ENCODE measurements at places on chromosomes 11 and 22.

DNA sequence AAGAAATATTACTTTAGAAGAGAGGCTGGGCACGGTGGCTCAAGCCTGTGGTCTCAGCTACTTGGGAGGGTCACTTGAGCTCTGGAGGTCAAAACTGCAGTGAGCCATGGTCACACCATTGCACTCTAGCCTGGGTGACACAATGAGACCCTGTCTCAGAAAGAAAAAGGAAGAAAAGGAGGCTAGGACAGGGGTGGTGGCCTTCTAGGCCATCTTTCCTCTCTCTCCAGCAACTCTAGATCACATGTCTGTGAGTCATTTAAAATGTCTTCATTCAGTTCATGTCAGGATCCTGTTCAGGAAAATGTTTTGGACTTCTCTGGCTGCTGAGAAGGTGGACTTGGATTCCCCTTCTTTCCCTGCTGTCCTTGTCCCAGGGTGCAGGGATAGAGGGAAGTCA is 53.3 kb downstream of the PPFIA1 start:
- no peak for DNase-seq

DNA sequence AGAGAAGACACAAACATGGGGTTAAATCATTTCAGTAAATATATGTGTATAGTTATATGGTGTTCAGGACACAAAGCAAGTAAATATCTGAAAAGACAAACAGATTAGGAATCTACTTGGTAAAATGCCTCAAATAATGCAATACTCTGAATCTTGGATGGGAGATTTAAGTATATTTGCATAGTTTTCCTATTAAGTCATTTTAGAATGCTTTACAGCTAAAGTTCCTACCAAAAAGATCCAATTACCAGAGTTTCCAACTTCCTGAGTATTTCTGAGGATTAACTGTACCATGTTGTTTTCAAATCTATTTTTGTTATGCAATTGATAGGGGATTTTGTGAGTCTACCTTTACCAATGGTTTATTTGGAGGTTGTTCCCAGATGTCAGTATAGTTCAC is 424.4 kb upstream of the CCDC179 start:
- DNase-seq, result no peak

- DNase-seq, result no peak
Observed at GRCh38 chr11:25339281-25339680, 842.4 kb downstream of the LUZP2 start.

- DNase-seq, result no peak
Observed at GRCh38 chr11:65425971-65426838, 3.6 kb downstream of the NEAT1 start.

DNA sequence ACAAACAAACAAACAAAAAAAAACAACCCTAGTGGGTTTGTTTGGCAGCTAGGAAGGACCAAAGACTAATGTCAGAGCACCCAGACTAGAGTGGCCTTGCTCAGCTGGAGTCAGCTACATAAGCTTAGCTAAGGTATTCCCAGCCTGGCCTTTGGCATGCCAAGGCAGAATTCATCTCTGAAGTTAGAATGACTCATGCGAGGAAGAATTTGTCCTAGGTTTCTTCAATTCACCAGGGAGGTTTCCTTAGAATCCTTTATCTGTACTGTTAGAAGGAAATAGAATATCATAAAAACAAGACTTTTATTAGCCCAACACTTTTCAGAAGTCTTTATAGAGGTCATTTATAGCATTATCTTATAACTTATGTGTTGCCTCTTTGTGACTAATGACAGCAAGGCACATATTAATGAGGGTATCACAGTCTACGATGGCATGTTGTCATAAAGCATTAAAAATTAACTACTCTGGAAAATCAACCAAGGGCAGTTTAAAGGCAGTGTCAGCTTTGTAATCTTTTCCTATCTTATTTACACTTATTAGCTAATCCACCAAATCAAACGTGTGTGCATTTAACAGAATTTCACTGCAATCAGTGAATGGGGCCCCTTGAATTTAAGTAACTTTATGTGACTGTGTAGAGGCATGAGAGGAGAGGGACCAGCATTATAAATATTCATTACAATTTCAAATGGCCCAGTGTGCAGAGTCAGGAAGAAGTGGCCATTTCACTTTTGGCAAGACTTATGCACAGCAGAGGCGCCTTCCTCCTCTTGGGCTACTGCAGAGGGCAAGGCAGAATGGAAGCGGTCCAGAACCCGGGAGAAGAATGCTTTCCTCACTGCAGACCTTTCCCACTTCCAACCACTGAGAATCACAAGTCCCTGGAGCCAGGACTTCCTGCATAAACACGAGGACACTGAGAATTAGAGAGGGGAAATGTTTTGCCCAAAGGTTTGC is 36.3 kb downstream of the SLC5A1 start:
- DNase-seq, result peak; percentile 32

- DNase-seq, result no peak
Observed at GRCh38 chr11:33949252-33949913, 57.5 kb upstream of the LMO2 start.

DNA sequence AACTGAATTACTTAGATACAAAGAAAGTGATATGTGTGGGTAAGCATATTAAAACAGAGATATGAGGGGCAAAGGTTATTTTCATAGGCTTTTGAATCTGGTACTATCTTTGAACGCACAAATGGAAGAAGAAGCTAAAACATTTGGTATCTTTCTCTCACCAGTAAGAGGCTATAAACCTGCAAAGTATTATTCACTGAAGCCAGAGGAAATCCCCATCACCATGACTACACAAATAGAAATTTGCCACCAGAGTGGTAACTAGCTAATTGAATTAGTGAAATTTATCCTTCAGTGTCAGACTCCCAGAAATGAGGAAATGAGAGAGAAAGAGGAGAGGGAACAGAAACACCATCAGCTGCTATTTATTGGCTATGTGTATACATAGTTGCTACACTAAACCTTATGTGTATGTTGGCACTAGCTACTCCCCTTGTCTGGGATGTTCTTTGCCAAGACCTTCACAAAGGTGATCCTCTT is 503.4 kb downstream of the DLG2 start:
- no peak for DNase-seq

- DNase-seq, result no peak
Observed at GRCh38 chr11:32266601-32267000, 168.7 kb downstream of the WT1 start.

GRCh38 chr11:35711924-35712323 is 49.3 kb downstream of the TRIM44 start:
- no peak for DNase-seq

Data from vagina (tissue), 2 donors.